CD4-positive, alpha-beta T cell treated with Interleukin-21 for 1 hour (primary cell): ENCODE measurements at places on chromosomes 5 and 9.
A peak's percentile ranks its signal among the peaks of the same experiment; 100 is the strongest.

- DNase-seq: no peak
Measured at GRCh38 chr5:79653843-79654242, 35.8 kb upstream of the CMYA5 start.

DNA sequence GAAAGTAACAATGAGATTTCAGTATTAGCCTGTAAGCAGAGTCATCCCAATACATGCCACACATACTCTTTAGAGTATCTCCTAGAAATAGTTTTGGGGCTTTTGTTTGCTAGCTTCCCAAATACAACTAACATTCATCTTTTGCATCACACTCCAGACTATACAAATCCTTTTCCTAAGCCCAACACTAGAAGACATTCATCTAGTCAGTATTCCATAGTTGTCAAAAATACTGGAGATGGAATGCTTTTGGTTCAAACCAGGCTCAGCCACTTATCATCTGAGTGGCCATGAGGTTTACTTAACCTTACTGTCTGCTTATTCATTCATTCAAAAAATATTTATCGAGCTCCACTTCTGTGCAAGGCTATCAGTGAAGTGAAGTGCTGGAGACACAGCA is 205.1 kb upstream of the SGCD start:
- no peak for DNase-seq

GRCh38 chr9:12955510-12956163 is 180.8 kb downstream of the LURAP1L start:
- no peak for DNase-seq

DNA sequence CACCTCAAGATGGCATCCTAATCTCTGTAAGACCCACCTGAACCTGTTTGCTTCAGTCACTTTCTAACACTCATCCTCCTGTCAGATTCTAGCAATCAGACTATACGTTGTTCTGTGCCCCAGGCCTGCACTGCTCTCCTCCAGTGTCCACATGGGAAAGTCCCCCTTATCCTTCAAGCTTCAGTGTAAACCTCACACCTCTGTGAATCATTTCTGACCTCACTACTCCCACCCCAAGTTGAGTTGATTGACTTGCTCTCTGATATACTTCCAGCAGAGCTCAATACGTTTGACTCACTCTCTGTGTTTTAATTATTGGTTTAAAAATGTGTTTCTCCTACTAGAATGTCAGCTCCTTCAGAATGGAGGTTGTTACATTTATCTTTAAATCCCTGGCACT is 240.2 kb downstream of the FBXL17 start:
- no peak for DNase-seq

GRCh38 chr5:152907488-152908245 is 502.6 kb upstream of the NMUR2 start:
- no peak for DNase-seq

DNA sequence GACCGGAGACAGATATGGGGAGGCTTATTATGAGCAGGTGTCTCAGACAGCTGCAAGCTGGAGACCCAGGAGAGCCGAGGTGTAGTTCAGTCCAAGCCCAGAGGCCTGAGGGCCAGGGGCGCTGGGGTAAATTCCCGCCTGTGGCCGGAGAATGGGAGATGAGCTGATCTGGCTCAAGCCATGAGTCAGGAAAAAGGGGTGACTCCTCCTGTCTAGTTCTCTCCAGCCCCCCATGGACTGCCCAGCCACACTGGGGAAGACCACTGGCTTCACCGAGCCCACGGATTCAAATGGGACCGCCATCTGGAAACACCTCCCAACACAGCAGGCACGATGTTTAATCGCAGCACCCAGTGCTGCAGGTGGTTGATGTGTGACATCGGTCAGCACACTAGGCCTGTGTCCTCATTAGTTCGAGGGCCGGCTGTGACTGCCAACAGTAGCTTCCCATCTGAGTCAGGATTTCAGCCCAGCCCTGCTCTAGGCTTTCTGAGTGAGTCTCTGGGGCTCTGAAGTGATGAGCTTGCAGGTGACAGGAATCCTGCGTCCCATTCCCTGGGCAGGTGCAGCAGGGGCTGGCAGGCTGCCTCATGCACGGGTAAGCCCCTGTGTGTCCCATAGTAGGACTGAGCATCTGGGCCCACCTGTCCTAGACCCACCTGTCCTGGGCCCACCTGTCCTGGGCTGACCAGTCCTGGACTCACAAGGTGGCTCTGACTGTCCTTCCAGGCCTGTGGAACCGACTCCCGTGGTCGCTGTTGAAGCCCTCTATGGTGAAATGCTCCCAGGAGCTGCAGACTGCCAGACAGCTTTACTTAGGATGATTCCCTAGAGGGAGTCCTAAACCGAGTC is 49.7 kb downstream of the AHRR start:
- DNase-seq: no peak

GRCh38 chr5:169837686-169838085 is 142.6 kb downstream of the INSYN2B start:
- no peak for DNase-seq

GRCh38 chr5:411728-412127 is 31.2 kb upstream of the EXOC3 start:
- DNase-seq: no peak

- DNase-seq: no peak
Measured at GRCh38 chr9:82052081-82052480, 63.5 kb downstream of the SPATA31D1 start.

DNA sequence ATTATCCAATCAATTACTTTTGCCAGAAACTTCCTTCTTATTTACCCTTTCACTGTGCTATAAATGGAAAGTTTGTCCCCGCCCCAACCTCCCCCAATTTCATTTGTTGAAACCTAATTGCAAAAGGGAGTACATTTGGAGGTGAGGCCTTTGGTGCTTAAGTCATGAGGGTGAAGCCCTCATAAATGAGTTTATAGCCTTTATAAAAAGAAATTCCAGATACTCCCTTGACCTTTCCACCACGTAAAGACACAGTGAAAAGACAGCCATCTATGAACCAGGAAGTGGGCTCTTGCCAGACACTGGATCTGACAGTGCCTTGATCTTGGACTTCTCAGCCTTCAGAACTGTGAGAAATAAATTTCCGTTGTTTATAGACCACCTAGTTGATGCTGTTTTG is 82.3 kb downstream of the NUDT12 start:
- no peak for DNase-seq

DNA sequence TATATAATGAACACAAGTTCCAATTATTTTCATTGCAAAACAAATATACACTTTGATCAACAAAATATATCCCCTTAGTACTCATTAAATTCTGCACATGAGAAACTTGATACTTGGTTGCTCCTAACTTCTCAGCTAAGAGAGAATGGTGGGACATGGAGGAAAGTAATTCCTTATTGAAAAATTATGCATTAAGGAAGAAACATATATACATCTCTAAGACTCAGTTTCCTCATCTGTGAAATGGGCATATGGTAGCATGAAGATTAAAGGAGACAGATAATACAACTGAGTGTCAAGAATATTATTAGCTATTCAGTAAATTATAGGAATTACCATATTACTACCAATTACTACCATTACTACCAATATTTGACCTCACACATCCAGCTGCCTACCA is 85.8 kb downstream of the CRB2 start:
- no peak for DNase-seq

DNA sequence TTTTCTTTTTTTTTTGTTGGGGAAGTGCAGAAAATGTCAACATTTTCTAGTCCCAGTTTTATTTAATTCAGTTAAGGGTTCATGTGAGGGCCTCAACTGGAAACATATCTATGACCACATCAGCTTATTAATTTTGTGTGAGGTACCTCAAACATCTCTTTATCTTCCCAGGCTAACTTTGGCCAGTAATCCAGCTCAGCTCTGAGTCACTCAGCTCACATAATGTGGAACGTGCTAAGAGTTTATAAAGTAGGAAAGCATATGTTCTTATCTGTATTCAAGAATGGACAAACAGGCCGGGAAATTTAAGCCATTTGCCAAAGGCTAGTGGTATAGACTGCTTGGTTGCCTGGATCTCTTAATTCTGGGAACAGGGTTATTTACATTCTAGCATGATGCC is 118.4 kb downstream of the INSYN2B start:
- DNase-seq: no peak

DNA sequence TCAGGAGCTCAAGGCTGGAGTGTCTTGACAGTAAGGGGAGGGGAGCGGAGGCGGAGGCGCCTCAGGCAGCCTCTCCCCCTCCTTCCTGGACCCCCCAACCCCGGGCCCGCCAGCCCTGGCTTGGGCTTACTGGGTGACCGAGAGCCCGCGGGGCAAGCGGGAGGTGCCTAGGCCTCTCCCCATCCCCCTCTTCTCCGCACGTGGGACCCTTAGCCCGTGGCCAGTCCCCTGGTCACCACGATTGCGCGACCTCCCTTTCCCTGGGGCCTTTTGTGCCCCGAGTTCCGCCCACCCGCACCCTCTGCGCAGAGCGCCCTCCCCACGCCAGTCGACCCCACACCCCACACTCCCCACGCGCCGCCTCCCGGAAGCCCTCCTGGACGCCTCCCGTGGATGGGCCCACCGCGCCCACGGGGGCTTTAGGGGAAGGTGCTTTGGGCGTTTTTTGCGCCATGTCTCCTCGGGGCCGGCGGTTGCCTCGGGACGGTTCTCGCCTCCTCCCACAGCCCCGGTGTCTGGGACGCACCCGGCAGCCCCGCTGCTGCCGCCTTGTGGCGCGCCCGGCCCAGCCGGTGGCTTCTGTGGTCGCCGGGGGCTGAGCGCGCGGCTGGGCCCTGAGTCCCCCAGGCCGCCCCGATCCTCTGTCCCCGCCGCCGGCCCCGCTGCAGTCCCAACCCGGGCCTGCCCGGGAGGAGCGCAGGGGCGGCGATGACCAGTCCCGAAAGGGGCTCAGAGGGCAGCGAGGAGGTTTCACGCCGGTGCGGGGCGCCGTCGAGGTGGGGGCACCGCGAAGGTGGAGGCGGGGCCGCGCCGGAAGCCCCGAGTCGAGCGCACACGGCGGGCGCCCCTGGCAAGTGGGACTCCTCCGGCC is 3.2 kb downstream of the TOR4A start:
- DNase-seq: no peak

GRCh38 chr9:92385477-92385876 is 18.9 kb downstream of the OGN start:
- DNase-seq: no peak

GRCh38 chr5:14406554-14406849 is 175.1 kb upstream of the OTULINL start:
- no peak for DNase-seq

DNA sequence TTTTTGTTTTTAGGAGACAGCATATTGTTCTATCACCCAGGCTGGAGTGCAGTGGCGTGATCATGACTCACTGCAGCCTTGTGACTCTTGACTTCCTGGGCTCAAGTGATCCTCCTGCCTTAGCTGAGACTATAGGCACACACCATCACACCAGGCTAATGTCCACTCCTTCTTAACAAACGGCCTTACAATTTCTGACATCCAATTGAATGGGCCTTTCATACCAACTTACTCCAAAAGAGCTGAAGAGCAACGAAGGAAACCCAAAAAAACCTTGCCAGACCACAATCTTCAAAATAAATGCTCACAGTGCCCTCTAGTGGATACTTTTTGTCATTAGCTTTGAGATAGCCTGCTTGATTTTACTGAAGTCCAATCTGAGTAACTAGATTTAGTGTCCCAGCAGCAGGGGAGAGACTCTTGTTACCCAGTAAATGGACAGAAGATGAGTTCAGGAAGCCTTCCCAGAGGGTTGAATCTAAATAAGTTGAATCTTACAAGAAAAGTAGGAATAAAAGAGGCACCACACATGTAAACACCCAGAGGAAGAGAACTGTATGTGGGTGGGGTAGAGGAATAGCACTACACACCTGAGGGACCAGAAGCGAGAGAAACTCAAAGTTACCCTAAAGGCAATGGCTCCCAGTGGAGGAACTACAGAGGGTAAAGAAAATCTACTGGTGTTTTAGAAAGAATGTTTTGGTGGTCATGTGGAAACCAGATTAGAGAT is 9.3 kb downstream of the ZNF622 start:
- DNase-seq: peak; percentile 78

DNA sequence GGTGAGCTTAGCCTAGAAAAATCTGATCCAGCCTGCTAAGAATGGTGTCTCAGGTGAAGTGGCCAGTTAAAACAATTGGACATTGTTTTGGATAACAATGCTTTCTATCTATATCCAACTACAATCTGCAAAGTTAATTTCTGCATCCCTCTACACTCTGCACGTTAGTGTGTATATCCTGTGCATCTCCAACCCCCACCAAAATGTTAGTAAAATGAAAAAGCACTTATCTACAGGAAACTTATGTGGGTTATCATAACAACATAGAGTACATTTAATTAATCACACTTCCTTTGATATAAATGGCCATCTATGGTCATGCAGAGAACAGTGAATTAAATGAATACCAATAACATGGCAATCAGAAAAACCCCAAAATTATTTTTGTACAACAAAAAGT is 158.7 kb downstream of the NFIB start:
- no peak for DNase-seq

GRCh38 chr9:91207729-91208418 is 153.8 kb downstream of the AUH start:
- peak; percentile 44 for DNase-seq

- DNase-seq: no peak
Measured at GRCh38 chr9:976943-977837, 735 bp downstream of the DMRT3 start.

GRCh38 chr9:91193658-91194391 is 167.9 kb downstream of the AUH start:
- peak; percentile 57 for DNase-seq

DNA sequence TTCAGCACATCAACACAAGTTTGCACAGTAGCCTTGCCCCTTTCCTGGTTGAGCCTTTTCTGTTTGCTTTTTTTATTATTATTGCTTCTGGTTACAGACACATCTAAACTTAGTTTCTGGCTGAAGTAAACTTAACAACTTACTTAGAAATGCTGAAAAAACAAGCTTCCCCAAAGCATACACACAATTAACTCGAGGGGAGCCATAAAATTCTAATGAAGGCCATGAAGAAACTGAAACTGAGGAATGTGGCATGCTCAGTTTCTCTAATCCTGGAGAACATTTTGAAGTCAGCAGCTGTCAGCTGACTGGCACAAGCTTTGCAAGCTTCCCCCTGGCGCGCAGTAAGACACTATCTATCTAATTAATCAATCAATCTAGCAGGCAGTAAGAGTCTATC is 3.7 kb downstream of the MYO10 start:
- DNase-seq: no peak

DNA sequence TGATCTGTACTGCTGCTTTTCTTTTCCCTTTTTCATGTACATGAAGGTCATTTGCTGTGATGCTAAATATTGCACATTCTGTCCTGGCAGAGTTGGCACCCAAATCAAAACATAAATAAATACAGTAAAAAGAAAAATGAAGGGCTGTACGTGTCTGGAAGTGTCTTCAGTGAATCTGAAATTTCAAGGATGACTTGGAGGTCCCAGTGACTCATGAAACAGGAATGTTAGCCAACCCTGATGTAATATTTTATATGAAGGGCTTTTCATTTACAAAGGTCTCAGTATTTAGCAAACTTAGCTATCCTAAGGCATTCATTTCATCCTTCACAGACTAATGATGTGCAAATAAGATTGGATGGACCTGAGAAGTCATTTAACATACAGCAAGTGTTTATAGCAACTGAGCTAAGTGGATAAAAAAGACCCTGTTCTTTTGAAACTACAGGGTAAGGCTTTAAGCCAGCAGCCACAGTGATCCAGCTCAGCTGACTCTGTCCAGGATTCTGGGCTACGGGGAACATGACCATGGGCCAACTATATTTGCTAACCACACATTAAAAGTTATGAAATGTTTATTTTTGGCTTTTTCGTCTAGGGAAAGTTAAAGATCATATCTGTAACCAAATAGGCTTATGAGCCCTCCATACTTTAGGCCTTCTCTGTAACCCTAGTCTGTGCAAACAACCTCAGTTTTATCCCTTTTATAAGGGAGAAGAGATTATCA is 104.0 kb upstream of the DMRTA1 start:
- no peak for DNase-seq
